ENCODE measurements at places on chromosomes 4 and X.

DNA sequence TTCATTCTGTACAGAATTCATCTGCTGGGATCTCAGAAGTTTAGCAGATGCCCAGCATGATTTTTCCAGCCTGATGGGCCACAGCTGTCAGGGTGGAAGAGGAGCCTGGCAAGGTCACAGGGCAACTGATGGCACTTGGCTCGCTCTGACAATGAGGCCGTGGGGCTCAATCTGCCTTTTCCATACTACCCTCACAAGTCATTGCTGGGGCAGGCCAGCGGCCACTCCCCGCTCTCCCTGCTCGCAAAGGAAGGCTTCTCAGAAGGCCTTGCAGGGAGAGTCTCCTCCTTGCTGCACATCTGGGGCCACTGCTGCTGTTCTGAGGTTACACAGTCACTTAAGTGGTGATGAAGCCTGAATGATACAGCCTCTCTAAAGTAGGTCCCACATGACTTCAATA lies 349.1 kb downstream of the NR3C2 start:
- no peak for DNase-seq

DNA sequence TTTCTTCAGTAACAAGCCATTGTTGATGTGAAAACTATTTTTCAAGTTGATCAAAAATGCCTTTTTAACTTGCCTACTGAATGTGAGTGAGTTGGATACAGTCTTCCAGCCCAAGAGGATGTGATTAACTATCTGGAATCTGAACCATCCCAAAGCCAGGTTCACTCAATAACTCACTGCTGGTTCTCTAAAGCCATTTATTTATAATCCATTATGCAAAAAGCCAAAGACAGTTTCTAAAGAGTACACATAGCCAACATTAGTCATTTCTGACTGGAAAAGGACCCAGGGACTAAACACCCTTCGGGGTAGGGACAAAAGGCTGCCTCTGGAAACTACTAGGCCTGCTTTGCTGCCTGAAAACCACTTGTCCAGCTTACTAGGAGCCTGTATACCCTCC lies 109.6 kb downstream of the SHROOM4 start:
- no peak for DNase-seq

- DNase-seq: no peak
Observed at GRCh38 chr4:1792832-1793495, at the start of gene FGFR3. Gene FGFR3 (plus strand): TSS chr4:1793293. CDS start chr4:1793935, 642 bp downstream.

DNA sequence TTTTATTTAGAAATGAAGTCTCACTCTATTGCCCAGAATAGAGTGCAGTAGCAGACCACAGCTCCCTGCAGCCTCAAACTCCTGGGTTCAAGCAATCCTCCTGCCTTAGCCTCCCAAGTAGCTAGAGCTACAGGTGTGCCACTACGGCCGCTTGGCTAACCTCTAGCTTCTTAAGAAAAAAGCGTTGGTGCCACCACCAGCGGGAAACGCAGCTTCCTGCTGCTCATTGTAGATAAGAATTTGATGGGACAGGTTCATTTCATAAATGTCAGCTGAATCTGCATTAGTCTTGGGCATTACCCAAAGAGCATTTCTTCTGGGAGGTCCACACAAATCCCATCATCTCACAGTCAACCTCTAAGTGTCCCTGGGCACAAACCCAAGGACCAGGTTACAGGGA lies 33.2 kb upstream of the NAP1L5 start:
- DNase-seq: no peak

DNA sequence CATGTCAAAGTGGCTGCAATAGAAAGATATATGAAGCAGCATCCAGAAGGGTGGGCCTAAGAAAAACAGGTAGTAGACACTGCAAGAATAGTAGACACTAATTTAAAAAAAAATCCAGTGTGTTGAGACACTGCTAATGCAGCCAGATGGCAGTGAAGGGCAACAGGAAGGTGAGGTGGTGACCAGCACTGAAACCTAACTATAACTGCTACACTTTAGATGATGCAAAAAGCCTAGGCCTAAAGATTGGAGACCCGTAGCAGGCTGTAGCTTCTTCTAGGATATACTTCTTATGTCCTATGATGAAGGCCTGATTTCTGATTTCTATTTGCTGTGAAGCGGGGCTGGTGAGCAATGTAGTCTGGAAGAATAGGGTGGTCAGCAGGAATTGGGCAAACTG lies 38.7 kb upstream of the SH3KBP1 start:
- no peak for DNase-seq

- no peak for DNase-seq
Observed at GRCh38 chr4:186948361-186949242, 224.9 kb upstream of the FAT1 start.

GRCh38 chr4:46793036-46793435 lies 116.0 kb downstream of the COX7B2 start:
- no peak for DNase-seq
